ENCODE measurements at places on chromosomes 4 and X.

- DNase-seq, result no peak
Measured at GRCh38 chr4:110869114-110869513, 246.2 kb upstream of the PITX2 start.

- no peak for DNase-seq
Measured at GRCh38 chr4:30559481-30559880, 160.7 kb upstream of the PCDH7 start.

GRCh38 chr4:93267747-93268146 is 560.8 kb upstream of the ATOH1 start:
- DNase-seq, result no peak

GRCh38 chr4:9946170-9946569 is 75.1 kb downstream of the SLC2A9 start:
- no peak for DNase-seq

- peak; percentile 68 for DNase-seq
Measured at GRCh38 chr4:70895405-70895804, 6.8 kb upstream of the MOB1B start.

GRCh38 chr4:124105212-124105611 is 607.3 kb downstream of the ANKRD50 start:
- no peak for DNase-seq

DNA sequence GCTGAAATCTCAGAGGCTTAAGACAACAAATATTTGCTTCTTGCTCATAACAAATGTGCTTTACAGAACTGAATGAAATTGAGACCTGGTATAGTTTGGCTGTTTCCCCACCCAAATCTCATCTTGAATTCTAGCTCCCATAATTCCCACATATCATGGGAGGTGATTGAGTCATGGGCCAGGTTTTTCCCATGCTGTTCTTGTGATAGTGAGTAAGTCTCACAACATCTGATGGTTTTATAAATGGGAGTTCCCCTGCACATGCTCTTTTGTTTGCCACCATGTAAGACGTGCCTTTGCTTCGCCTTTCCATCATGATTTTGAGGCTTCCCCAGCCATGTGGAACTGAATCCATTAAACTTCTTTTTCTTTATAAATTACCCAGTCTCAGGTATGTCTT is 221.1 kb upstream of the DIPK2B start:
- DNase-seq, result no peak

- peak; percentile 64 for DNase-seq
Measured at GRCh38 chrX:989959-990510, 222.4 kb downstream of the CRLF2 start.

- no peak for DNase-seq
Measured at GRCh38 chr4:100288161-100288560, 97.9 kb upstream of the DDIT4L start.

- no peak for DNase-seq
Measured at GRCh38 chr4:61211781-61212180, 11.7 kb downstream of the ADGRL3 start.

DNA sequence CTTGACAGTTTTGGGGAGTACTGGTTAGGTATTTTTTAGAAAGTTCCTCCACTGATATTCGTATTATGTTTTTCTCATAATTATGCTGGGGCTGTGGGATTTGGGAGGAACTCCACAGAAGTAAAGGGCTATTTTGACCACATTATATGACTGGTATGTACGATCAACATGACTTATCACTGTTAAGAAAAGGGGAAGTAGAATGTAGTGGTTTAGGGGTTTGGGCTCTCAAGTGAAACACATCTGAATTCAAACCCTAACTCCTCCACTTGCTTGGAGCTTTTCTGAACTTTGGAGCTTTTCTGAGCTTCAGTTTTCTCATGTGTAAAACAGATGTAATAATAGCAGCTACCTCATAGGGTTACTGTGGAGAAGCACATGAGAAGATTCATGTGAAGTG is 96.4 kb upstream of the C1GALT1C1 start:
- DNase-seq, result no peak

- DNase-seq, result no peak
Measured at GRCh38 chr4:138263247-138263816, 21.2 kb upstream of the SLC7A11 start.

DNA sequence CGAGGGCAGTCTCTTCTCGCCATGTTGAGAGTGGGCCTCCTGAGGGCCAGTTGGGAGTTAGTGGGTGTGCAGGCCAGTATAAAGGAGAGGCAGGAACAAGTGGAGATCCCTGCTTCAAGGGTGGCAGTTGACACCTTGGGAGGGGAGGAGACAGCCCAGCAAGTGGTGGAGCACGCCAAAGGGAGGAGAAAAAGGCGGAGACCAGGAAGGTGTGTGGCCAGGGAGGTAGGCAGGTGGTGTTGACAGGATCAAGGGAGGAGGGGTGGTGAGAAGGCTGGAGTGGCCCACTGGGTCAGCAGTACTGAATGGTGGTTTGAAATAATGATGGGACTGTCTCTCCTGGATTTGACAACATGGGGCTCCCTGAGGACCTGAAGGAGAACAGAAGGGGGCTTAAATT is 32.6 kb downstream of the ZNF185 start:
- no peak for DNase-seq

GRCh38 chrX:152520653-152521052 is 69.5 kb upstream of the GABRA3 start:
- no peak for DNase-seq

DNA sequence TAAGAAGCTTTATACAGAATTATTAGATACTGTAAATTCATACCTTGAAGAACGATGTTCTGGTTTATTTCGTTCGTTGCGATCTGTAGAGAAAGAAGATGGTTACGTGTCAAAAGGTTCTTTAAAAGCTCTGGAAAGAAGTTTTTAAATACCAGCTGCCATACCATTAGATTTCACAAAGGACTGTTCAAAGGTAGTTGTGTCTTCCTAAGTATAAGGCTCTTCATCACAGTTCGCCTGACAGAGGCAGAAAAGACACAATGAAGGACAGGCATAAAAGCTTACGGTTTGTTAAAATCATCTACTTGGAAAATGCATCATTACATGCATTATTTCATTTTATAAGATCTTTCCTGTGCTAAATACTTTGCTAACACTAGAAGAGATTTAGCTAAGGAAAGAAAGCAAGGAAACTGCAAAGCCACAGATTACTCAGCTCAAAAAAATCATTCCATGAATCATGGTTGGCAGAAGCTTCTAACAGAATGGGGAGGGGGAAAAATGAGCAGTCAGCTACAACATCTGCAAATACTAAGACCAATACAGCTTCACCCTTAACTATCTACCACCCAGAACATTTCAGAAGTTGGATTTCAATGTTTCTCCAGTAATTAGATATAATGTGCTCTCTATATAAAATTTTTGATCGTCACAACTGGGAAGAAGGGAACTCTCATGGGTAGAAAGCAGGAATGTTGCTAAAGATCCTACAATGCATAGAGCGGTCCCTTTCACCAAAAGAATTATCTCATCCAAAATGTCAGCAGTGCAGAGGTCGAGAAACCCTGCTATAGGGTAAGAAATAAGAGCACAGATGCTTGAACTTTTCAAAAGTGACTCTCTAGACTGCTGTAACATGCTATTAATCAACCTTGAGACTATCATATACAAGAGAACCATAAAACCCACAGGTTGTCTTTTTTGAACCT is 50.7 kb upstream of the PRSS48 start:
- DNase-seq, result peak; percentile 64

GRCh38 chr4:74166135-74166534 is 8.2 kb downstream of the MTHFD2L start:
- no peak for DNase-seq
